Lung (tissue), 17 donors: ENCODE measurements at places on chromosomes 7 and 10. TPM values are rescaled to one million over a fixed set of nuclear protein-coding genes. Genes with fewer than 3 reads are reported as not detected.

The HOXA5 gene
- 61.9 TPM for total RNA-seq

DNA sequence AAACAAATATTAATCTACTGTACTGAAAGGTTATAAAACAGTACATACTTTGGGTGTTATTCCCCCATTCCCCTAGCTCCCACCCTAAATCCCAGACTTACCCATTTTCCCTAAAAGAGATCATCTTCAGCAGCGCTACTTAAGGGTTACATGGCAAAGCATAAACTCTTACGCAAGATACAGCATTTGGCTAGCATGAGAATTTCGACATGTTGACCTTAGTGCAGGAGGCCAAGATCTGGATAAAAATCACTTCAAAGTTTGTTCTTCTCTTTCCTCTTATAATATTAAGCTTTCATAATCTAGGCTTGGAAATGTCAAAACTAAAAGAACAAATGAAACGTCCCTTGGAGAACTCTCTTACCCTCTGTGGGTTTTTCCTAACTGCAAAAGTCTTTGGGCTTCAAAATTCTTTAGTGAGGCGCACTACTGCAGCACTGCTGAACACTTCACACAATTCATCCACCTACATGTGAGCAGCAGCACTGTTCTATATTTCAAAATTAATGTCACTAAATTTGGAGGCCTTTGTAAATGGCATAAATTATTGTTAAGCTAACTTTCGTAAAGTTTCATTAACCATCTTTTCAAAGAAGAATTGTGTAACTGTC is 59.5 kb upstream of the PDLIM1 start:
- H3K36me3 ChIP-seq = peaks cover 32% of the 10 kb centered on the region
- H3K27me3 ChIP-seq = no peaks in the 10 kb centered on the region
- H3K4me3 ChIP-seq = no peak overlapping the region
- peak; percentile 83 for DNase-seq
- no peak overlapping the region for H3K27ac ChIP-seq
- peaks cover 9% of the 10 kb centered on the region for H3K4me1 ChIP-seq

- H3K27me3 ChIP-seq = no peaks in the 10 kb centered on the region
- no peak overlapping the region for H3K27ac ChIP-seq
- H3K36me3 ChIP-seq = peaks cover 21% of the 10 kb centered on the region
- H3K4me3 ChIP-seq = no peak overlapping the region
- DNase-seq = no peak
These were observed 199.7 kb downstream of the MLLT10 start for GRCh38 chr10:21733710-21734109.

The STAM gene
- 76.8 TPM for total RNA-seq

- no peaks in the 10 kb centered on the region for H3K36me3 ChIP-seq
- no peak overlapping the region for H3K4me3 ChIP-seq
- no peaks in the 10 kb centered on the region for H3K27me3 ChIP-seq
- DNase-seq = no peak
- H3K4me1 ChIP-seq = no peaks in the 10 kb centered on the region
- H3K27ac ChIP-seq = no peak overlapping the region
These were observed 1047.5 kb downstream of the GATA3 start for GRCh38 chr10:9102026-9102425.

DNA sequence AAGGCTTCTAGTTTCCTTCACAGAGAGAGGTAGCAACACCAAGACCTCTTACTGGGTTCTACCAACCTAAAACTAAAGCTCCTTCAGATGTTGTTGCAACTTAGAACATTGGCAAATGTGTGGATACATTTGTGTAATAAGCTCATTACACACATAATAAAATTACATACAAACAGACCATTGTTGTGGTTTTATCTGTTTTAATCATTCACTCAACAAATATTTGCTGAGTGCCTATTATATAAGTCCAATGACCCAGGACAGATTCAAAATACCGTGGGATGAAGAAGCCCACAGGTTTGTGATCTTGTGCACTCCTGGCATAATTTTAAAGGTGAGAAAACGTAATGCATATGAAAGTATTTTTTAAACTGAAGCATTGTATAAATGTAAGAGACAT is 160.4 kb upstream of the NPVF start:
- DNase-seq = no peak
- no peaks in the 10 kb centered on the region for H3K4me1 ChIP-seq
- peaks cover 4% of the 10 kb centered on the region for H3K27me3 ChIP-seq

GRCh38 chr10:96556003-96556402 is 30.8 kb downstream of the TM9SF3 start:
- no peak overlapping the region for H3K27ac ChIP-seq
- no peaks in the 10 kb centered on the region for H3K27me3 ChIP-seq
- H3K4me1 ChIP-seq = no peaks in the 10 kb centered on the region
- DNase-seq = peak; percentile 18
- peaks cover 29% of the 10 kb centered on the region for H3K36me3 ChIP-seq

The TMEM273 gene
- 22.7 TPM for total RNA-seq

DNA sequence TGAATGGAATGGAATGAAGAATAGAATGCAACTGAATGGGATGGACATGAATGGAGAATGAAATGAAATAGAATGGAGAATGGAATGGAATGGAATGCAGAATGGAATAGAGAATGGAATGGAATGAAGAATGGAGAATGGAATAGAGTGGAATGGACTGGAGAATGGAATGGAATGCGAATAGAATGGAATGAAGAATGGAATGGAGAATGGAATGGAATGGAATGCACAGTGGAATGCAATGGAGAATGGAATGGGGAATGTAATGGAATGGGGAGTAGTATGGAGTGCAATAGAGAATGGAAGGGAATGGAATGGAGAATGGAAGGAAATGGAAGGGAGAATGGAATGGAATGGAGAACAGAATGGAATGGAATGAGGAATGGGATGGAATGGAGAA is 93.4 kb downstream of the NSUN6 start:
- H3K4me3 ChIP-seq = no peak overlapping the region
- H3K27me3 ChIP-seq = no peaks in the 10 kb centered on the region
- no peak overlapping the region for H3K27ac ChIP-seq
- H3K36me3 ChIP-seq = peaks cover 9% of the 10 kb centered on the region
- DNase-seq = no peak

The ANKRD2 gene
- total RNA-seq = not detected

GRCh38 chr10:74823791-74824183 is 2.6 kb upstream of the KAT6B start:
- no peaks in the 10 kb centered on the region for H3K27me3 ChIP-seq
- DNase-seq = no peak
- H3K27ac ChIP-seq = peak overlapping the region; percentile 85
- H3K4me1 ChIP-seq = peaks cover 8% of the 10 kb centered on the region

GRCh38 chr10:69409176-69409495 is 7.6 kb downstream of the TACR2 start:
- H3K4me1 ChIP-seq = peaks cover 7% of the 10 kb centered on the region
- peak overlapping the region; percentile 85 for H3K27ac ChIP-seq
- DNase-seq = no peak
- H3K36me3 ChIP-seq = no peaks in the 10 kb centered on the region
- no peaks in the 10 kb centered on the region for H3K27me3 ChIP-seq
- peak overlapping the region; percentile 11 for H3K4me3 ChIP-seq

DNA sequence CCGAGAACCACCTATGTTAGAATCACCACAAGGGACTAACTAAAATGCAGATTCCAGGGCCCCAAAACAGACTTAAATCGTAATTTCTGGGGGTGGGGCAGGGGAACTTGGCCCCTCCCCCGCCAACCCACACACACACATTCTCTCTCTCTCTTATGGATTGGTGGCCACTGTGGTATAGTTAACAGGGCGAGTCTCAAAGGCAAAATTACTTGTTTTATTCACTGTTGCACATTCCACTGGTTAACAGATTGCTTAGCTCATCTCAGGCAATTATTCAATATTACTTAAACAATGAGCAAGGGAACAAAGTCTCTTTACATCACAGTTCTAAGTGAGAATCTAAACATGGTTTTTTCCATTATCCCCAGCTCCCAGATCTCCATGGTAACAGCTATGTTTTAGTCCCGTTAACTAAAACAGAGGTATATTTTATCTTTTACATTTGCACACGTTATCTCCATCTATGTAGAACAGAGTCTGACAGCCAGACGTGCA is 38.5 kb downstream of the IGF2BP3 start:
- no peaks in the 10 kb centered on the region for H3K4me1 ChIP-seq
- DNase-seq = peak; percentile 51
- H3K27ac ChIP-seq = no peak overlapping the region
- H3K27me3 ChIP-seq = no peaks in the 10 kb centered on the region
- H3K4me3 ChIP-seq = no peak overlapping the region

DNA sequence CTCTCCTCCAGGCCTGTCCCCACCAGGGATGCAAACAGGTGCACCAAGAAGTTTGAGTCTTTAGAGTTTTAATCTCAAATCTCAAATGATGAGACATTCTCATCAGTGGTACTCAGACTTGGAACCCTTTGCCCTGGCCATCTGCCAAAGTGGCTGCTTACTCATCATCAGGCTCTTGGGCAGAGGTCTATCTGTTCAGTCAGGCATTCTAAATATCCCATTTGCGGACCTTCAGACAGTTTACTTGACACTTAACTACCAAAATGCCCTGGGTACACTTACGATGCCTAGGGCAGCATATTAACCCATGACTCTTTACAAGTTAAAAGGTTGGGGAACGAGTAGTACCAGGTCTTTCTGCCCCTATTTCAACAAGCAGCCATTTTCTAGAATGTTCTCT is 61.2 kb upstream of the YAE1 start:
- no peak overlapping the region for H3K27ac ChIP-seq
- no peak for DNase-seq
- H3K27me3 ChIP-seq = no peaks in the 10 kb centered on the region
- H3K4me3 ChIP-seq = no peak overlapping the region

The CTBP2 gene
- total RNA-seq = 80.6 TPM

DNA sequence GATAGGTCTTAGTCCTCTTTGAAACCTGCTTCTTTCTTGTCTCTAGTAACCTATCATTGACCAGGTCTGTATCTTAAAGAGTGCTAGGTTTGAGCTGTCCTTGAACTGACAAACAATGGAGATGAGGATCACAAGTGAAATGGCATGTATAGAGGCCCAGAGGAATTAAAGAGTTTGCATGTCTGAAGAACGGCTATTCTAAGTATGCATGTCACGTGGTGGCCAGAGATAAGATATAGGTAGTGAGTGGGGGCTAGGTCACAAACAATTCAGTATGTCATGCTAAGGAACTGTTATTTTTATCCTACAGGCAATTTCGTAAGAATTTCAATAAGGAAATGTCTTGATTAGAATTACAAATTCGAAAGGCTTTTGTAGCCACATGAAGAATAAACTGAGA is 95.3 kb downstream of the SUGCT start:
- H3K4me3 ChIP-seq = no peak overlapping the region
- no peaks in the 10 kb centered on the region for H3K4me1 ChIP-seq
- H3K27me3 ChIP-seq = no peaks in the 10 kb centered on the region
- H3K27ac ChIP-seq = no peak overlapping the region
- DNase-seq = no peak

DNA sequence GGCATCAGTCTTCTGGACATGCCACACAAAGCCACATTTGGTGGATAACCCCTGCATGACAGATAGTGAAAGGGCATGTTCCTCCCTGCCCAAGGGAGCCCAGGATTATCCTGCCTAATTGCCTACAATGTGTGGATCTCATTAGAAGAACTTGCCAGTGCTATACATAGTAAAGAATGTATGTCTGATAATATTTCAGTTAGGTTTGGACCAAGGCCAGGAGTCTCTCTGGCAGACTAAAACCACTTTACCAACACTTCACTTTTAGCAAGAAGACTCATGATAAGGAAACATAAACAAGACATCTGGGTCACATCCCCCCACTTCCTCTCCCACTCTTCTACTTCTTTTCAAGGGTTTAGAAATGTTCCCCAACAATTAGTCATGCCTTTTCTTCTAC is 196.7 kb downstream of the MTERF1 start:
- DNase-seq = peak; percentile 94
- no peaks in the 10 kb centered on the region for H3K27me3 ChIP-seq
- no peak overlapping the region for H3K4me3 ChIP-seq
- peaks cover 17% of the 10 kb centered on the region for H3K4me1 ChIP-seq
- no peaks in the 10 kb centered on the region for H3K36me3 ChIP-seq

The AKR1D1 gene
- total RNA-seq = not detected

The ARHGEF35 gene
- total RNA-seq = 9.0 TPM

DNA sequence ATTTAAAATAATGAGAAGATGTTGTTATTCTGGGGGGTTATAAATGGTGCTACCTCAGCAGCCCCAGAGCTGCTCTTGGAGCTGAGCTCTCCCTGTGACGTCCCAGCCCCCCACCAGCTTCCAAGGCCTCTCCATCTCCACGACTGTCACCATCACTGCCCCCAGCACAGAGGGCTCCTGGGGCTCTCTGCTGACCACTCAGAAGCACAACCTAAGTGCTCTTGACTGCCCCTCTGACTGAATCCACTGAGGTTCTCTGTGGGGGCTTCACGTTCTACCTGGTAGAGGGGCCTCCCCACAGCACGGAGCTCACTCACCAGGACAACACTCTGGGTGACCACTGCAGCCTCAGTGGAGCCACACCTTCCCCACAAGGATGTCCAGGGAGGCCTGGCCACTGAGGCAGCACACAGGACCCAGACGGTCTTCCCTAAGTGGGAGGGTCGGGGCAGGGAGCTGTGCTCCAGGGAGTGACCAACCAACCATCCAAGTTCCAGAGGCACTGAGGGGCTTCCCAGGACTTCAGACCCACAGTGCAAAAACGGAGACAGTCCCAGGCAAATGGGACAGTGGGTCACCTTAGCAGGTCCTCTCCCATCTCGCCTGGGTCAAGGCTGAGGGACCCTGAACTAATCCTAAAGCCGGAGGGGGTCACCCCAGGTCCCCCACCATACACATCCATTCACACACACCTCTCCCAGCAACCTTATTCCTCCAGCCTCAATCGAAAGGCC is 121.0 kb upstream of the PPP2R2D start:
- no peak overlapping the region for H3K4me3 ChIP-seq
- H3K27ac ChIP-seq = no peak overlapping the region
- H3K4me1 ChIP-seq = no peaks in the 10 kb centered on the region
- H3K27me3 ChIP-seq = no peaks in the 10 kb centered on the region
- DNase-seq = no peak

DNA sequence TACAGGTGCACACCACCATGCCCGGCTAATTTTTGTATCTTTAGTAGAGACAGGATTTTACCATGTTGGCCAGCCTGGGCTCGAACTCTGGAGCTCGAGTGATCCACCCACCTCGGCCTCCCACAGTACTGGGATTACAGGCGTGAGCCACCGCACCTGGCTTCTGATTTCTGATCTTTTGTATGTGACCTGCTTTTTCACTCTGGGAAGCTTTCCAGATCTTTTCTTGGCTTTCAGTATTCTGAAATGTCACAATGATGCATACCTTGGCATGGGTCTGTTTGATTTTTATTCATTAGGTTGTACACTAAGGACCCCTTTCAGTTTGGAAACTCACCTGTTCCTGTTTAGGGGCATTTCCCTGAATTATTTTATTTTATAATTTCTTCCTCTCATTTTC is 41.6 kb downstream of the PROSER2 start:
- H3K4me3 ChIP-seq = no peak overlapping the region
- H3K4me1 ChIP-seq = no peaks in the 10 kb centered on the region
- H3K36me3 ChIP-seq = peaks cover 15% of the 10 kb centered on the region
- DNase-seq = no peak

The DYNC1I1 gene
- 7.6 TPM for total RNA-seq

DNA sequence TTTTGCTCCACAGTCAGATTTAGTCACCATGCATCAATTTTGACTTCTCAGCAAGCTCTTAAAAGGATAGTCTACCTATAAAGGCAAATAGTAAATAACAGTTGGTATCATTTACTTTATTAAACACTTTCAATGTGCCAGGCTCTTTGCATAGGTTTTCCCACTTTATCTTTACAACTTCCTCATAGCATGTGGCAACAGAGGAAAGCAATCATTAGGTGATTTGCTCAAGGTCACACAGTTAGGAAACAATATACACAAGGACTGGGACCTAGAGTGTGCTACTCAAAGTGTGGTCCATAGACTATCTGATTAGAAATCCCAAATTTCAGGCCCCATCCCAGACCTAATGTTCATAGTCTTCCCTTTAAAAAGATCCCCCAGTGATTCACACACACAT is 212.3 kb downstream of the MTERF1 start:
- H3K27me3 ChIP-seq = no peaks in the 10 kb centered on the region
- no peak overlapping the region for H3K27ac ChIP-seq
- H3K36me3 ChIP-seq = no peaks in the 10 kb centered on the region
- no peak for DNase-seq
- H3K4me3 ChIP-seq = no peak overlapping the region
